Lower leg skin (tissue), 4 donors: ENCODE measurements at places on chromosomes 11 and 22.

GRCh38 chr11:65808744-65809341 lies 22.0 kb downstream of the OVOL1 start:
- no peak for DNase-seq

DNA sequence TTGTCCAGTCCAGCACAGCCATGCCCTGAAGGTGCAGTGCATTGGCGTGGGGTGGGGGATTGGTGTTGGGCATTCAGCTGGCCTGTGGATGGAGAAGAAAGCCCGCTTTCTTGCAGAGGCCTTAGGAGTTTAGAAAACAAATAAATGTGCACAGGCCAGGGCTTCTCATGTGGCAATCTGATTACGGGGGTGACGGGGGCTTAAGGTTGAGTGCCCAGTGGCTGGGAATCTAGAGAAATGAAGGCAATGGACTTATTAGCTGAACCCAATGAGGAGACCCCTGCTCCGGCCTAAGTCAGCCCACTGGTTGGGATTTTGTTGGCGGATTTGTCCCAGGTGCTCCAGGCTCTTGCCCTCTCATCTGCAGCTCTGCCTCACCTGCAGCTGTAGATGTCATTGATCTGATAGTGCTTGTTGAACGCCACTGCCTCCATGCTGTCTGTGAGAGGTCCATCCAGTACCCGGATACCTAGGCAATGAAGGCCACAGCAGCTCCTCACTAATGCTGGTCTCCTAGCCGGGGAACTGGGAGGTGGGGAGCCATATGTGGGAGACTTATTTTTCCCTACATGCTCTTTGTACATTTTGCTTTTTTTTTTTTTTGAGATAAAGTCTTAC lies 6.2 kb downstream of the PCSK7 start:
- DNase-seq = peak; percentile 79

GRCh38 chr11:122656073-122656630 lies 630 bp downstream of the UBASH3B start:
- DNase-seq = no peak

GRCh38 chr11:64207256-64208085 lies 950 bp downstream of the FERMT3 start:
- DNase-seq = peak; percentile 58

DNA sequence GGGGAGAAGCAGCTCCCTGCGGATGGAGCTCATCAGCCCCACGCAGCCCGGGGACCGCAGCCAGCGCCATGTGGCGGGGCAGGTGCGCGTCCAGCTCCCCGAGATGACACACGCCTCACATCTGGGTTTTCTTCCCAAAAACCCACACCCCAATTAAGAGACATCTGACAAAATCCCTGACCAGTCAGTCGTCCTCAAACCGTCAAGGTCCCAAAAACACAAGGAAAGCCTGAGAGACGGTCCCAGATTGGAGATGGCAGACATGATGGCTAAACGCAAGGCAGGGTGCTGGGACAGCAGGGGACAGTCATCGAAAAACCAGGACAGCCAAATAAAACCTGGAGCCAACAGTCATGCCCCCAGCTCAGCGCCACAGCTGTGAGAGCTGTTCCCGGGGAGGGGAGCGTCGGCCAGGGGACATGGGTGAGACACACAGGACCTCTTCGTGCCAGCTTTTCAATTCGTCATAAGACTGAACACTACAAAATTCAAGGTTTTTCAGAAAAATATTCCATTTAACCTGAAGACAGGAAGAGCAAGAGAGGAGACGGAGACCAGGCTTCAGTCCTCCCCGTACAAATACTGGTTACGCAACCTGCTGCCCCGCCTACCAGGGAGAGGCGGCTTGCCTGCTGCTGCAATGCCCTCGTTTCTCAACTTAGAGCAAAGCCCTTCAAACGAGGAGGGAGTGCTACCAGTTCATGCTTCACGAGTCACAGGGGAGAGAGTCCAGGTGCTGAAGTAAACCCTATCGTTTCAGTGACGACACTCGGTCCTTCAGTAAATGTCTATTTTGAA lies 10.5 kb downstream of the TOLLIP start:
- peak; percentile 88 for DNase-seq
